Bladder microvascular endothelial cell (primary cell): ENCODE measurements at places on chromosomes 5 and 9. TPM values are rescaled to one million over a fixed set of nuclear protein-coding genes. Genes with fewer than 3 reads are reported as not detected.

The MARCOL gene
- not detected in 2 replicates for total RNA-seq

The ASPN gene
- total RNA-seq: 0.06 TPM in 1 of 2 replicates, not detected in the other

The ACOT12 gene
- not detected in 2 replicates for total RNA-seq

The FBP2 gene
- total RNA-seq: not detected in 2 replicates

The F12 gene
- 0.69 and 1.3 TPM in 2 replicates for total RNA-seq

The NTNG2 gene
- total RNA-seq: under 0.01 TPM in 1 of 2 replicates, not detected in the other

The NR4A3 gene
- total RNA-seq: 0.16 and 0.19 TPM in 2 replicates

The PHF24 gene
- not detected in 2 replicates for total RNA-seq

The SLC23A1 gene
- total RNA-seq: not detected in 2 replicates

The STPG3 gene
- total RNA-seq: not detected in 2 replicates

The DOLK gene
- 24.0 and 33.0 TPM in 2 replicates for total RNA-seq

The PDE6A gene
- 0.06 TPM in 1 of 2 replicates, not detected in the other for total RNA-seq

The GARIN3 gene
- total RNA-seq: not detected in 2 replicates

The PCDHGB4 gene
- total RNA-seq: 8.3 and 20.1 TPM in 2 replicates

The SPINK4 gene
- not detected in 2 replicates for total RNA-seq

The POU5F2 gene
- 0.49 and 1.9 TPM in 2 replicates for total RNA-seq

The TRPM3 gene
- total RNA-seq: 6.0 TPM in 1 of 2 replicates, not detected in the other

The HRH2 gene
- total RNA-seq: not detected in 2 replicates

The NR2F1-AS1 gene
- total RNA-seq: 3.7 and 35.6 TPM in 2 replicates
